ENCODE measurements at places on chromosomes 3 and 15.

GRCh38 chr3:106371971-106372805 is 503.4 kb upstream of the CBLB start:
- peaks cover 2% of the 10 kb centered on the region for H3K27me3 ChIP-seq
- H3K27ac ChIP-seq: no peak overlapping the region
- H3K4me3 ChIP-seq: no peak overlapping the region
- DNase-seq: no peak
- peaks cover 17% of the 10 kb centered on the region for H3K4me1 ChIP-seq
- H3K36me3 ChIP-seq: no peaks in the 10 kb centered on the region

GRCh38 chr3:4584456-4585249 is 91.5 kb downstream of the ITPR1 start:
- H3K4me1 ChIP-seq: peaks cover 44% of the 10 kb centered on the region
- H3K4me3 ChIP-seq: peak overlapping the region; percentile 82
- H3K36me3 ChIP-seq: no peaks in the 10 kb centered on the region

- DNase-seq: peak; percentile 80
- peaks cover 29% of the 10 kb centered on the region for H3K36me3 ChIP-seq
- peak within 1 kb of the TSS; percentile 95 for H3K4me3 ChIP-seq
These were observed at the start of gene IGF2BP2 for GRCh38 chr3:185825006-185825638. Gene IGF2BP2 (minus strand): TSS chr3:185825042. CDS start chr3:185824960, 82 bp downstream.

GRCh38 chr15:39638041-39638440 is 57.2 kb downstream of the THBS1 start:
- H3K36me3 ChIP-seq: no peaks in the 10 kb centered on the region
- no peak for DNase-seq
- no peak overlapping the region for H3K27ac ChIP-seq
- no peak overlapping the region for H3K4me3 ChIP-seq
- H3K4me1 ChIP-seq: peaks cover 37% of the 10 kb centered on the region

DNA sequence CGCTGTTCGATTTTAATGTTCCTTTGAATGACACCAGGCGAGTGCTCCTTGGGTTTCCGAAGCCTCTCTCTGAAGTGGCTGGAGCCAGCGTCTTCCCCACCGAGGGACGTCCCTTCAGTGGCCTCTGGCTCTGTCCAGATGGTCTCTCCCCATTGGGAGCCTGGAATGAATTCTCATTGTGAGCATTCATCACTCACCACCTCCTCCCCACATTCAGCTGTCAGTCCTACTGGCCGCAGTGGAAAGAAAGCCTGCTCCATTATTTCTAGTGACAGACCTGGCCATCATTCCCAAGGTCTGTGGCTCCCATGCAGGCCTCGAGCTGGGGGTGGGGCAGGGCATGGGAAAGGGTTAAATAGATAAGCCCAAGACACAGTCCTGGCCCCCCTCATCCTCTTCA is 35.2 kb downstream of the ZNF710 start:
- H3K36me3 ChIP-seq: peaks cover 4% of the 10 kb centered on the region
- H3K4me3 ChIP-seq: no peak overlapping the region
- no peak for DNase-seq

DNA sequence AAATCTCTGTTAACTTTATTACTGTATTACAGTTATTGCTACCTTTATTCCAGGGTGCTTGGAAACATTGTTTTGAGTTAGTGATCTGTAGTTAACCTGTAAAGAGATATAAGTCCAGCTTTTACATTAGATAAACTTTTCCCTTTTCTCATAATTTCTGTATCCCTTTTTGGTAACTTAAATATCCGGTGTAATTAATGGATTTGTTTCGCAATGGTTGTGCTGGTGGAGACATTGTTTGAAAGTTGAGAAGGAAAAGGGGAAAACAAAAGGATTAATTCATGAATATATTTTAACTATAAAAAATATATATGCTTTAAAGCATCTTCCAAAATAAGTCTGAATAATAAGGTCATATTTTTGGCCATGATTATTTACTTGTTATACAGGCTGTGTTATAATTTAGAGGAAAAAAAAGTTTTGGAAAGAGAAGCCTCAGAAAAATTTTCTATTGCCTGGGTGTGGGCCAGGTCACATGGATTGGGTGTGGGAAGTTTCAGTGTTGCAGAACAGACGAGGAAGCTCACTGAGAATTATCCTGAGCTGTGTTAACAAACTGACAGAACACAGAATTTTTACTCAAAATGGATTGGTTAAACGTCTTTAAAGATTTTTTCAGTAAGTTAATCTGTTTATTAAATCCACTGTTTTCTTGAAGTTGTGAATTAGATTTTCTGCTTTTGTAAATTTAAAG is 27.7 kb upstream of the IL20RB start:
- peaks cover 23% of the 10 kb centered on the region for H3K36me3 ChIP-seq
- H3K4me1 ChIP-seq: peaks cover 32% of the 10 kb centered on the region
- H3K27ac ChIP-seq: no peak overlapping the region
- no peak overlapping the region for H3K4me3 ChIP-seq

GRCh38 chr15:92808598-92809063 is 91.5 kb upstream of the CHD2 start:
- H3K4me1 ChIP-seq: peaks cover 67% of the 10 kb centered on the region
- H3K4me3 ChIP-seq: peak overlapping the region; percentile 85
- peak overlapping the region; percentile 97 for H3K27ac ChIP-seq
- H3K27me3 ChIP-seq: no peaks in the 10 kb centered on the region
- H3K36me3 ChIP-seq: peaks cover 8% of the 10 kb centered on the region

- H3K4me1 ChIP-seq: no peaks in the 10 kb centered on the region
- no peak overlapping the region for H3K27ac ChIP-seq
- peaks cover 7% of the 10 kb centered on the region for H3K36me3 ChIP-seq
- H3K4me3 ChIP-seq: no peak overlapping the region
- DNase-seq: no peak
- H3K27me3 ChIP-seq: peaks cover 1% of the 10 kb centered on the region
These were observed 76.8 kb upstream of the CHRNA7 start for GRCh38 chr15:31953478-31953877.

DNA sequence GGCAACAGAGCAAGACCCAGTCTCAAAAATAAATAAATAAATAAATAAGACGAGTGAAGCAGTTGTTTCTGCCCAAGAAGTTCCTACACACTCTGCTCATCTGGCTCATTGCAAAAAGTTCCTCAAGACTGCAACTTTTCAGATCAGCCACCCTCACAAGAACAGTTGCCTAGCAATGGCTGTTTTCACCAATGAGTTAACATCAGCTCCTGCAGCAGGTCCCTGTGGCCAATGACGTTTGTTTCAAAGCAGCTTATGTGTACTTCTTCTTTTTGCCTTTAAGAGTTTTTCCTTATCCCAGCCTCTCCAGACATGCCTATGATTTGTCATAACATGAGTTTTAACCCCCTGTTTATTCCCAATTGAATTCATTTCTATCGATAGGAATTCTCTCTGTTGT is 118.4 kb upstream of the SPRED1 start:
- H3K4me1 ChIP-seq: peaks cover 29% of the 10 kb centered on the region
- H3K27ac ChIP-seq: no peak overlapping the region
- no peaks in the 10 kb centered on the region for H3K36me3 ChIP-seq
- no peak overlapping the region for H3K4me3 ChIP-seq
- H3K27me3 ChIP-seq: no peaks in the 10 kb centered on the region
